ENCODE measurements at places on chromosomes 1 and 21.

DNA sequence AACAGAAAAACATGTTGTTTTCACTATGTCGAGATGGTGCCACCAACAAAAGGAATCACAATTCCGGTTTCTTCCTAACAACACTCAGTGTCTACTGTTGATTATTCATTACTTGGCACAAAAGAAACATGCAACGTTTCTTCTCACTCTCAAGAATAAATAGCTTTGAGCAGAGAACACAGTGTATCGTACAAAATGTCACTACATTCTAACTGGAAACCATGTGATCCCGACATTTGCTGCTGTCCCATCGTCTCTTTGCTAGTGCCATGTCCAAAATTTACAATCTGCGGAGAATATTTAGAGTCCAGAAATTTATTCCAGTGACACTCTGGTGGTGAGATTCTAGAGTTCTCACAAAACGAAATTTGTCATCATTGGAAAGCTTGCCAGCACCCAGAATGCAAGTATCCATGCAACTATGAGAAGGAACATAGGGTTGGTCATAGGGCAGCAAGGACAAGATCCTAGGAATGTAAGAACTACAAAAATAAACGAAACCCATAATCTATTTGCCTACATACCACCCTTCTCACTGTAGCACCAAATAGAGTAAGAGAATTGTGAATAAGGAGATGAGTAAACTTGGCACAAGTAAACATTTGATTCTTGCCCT is 505.1 kb downstream of the LTN1 start:
- no peak for DNase-seq

GRCh38 chr1:11659748-11660147 is 4.3 kb upstream of the FBXO6 start:
- no peak for DNase-seq

DNA sequence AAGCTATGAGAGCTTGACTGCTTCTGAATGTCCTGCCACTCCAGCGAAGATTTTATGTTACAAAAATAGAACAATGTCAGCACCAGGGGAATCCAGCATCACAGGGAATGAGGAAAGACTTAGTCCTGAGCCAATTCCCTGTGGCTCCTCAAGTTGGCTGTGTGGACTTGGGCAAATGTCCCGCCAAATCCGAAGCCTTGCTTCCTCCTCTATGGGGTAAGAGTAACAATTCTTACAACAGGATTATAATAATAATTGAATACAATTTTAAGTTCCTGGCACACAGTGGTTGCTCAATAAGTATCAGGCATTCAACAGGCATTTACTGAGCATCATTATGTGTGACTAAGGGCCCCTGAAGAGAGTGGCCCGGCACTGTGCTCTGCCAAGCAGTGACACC is 44.4 kb downstream of the STPG1 start:
- DNase-seq: no peak

GRCh38 chr1:216210081-216210480 is 213.2 kb downstream of the USH2A start:
- DNase-seq: peak; percentile 44

GRCh38 chr1:3785045-3785444 is 11.3 kb downstream of the LRRC47 start:
- no peak for DNase-seq

DNA sequence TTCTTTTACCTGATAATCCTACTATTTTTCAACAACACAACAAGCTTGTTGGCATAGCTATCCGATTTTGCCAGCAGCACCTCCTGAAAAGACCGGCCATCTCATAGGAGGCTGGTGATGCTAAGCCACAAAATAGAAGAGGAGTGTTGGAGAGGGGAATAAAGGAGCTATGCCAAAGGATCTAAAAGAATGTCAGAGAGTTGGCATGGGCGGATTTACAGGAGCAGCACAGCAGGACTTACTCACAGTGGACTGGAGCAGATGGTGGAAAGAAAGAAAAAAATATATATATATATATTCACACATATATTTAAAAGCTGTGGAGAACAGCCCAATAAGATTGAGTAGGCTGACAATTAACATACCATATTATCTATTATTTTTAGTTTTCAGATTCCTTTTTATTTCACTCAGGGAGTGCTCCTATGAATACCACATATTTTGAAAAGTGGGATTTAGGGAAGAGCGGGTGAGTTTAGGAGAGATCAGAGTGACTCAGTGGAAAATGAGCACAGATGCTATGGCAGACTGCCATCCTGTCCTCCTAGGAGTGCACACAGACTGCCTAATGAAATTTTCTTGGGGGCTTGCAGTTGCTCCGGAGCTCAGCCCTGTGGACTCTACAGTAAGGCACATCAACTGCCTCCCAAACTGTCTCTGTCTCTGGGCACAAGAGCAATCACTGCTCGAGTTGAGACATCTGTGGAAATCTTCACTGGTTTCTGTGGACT is 394.4 kb upstream of the CHRM3 start:
- no peak for DNase-seq

DNA sequence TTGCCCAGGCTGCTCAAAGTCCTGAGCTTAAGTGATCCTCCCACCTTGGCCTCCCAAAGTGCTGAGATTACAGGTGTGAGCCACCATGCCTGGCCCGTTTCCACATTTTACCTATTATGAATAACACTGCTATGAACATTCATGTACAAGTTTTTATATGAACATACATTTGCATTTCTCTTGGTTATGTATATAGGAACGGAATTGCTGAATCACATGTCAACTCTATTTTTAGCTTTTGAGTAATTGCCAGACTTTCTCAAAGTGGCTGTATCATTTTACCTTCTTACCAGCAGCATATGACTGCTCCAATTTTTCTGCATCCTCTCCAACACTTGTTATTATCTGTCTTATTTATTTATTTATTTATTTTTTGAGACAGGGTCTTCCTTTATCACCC is 2.7 kb downstream of the SPATA21 start:
- DNase-seq: no peak

DNA sequence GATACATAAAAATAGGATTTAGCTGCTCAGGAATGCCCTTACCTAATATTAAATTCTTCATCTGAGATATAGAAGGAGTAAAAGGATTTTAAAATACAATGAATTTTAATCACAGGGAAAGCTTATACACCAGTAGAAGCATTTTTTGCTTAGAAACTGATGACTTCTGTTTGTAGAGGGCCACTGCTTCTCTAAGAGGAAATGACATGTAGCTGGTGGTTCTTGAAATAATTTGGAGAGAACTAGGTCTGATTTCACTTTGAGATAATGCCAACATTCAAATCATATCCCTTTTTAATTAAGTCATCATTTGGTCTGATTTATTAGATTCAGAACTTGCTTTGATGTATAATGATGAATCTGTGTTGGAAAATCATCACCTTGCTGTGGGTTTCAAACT is 166.6 kb upstream of the SGIP1 start:
- no peak for DNase-seq

DNA sequence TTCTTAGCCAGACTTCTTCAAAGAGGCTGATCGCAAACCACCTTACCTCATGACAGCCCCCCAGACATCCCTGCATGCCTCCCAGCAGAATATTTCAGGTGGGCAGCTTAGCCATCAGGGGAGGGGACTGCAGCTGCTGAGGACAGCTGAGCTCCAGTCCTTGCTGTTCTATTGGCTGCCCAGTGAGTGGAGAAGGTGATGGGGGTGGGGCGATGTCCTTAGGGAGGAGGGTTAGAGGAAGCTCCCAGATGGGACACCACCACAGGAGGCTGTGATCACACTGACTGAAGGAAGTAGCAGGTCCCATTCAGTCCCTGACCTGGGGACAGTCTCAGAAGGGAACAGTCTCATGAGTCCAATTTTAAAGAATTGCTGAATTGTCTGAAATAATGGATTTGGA is 38.3 kb downstream of the GJA5 start:
- DNase-seq: no peak

- DNase-seq: no peak
Observed at GRCh38 chr1:151720554-151720953, 768 bp upstream of the RIIAD1 start.

DNA sequence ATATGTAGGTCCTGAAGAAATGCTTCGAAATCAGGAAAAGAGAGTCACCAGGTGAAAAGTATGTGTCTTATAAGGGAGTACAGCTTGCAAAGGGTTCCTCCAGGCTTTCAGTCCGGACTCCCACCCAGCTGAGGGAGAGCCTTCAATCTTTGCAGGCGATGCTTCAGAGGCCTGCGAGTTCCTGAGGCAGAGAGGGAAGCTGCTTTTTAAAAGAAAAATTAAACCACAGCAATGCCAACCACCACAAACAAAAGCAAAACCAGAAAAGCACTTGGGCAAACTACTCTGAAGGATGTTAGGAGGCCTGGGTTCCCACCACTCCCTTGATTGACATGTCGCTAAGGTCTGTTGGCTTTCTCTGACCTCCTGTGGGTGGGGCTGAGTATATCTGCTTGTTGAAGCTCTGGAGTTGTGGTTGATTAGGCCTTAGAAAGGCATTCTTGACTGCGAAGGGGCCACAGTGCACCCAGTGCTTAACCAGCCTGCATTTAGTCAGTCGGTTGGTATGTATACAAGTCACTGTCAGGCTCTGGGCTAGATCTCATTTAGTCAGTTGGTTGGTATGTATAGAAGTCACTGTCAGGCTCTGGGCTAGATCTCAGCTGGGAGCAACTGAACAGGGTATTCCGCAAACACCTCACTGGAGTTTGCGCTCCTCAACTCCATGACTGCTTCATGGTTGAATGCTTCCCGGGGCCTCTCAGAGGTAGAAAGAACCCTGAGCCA is 1.2 kb downstream of the NIPAL3 start:
- DNase-seq: peak; percentile 99

GRCh38 chr1:232510367-232511110 is 119.4 kb downstream of the SIPA1L2 start:
- no peak for DNase-seq

- DNase-seq: no peak
Observed at GRCh38 chr1:62285440-62285839, 33.8 kb downstream of the KANK4 start.

DNA sequence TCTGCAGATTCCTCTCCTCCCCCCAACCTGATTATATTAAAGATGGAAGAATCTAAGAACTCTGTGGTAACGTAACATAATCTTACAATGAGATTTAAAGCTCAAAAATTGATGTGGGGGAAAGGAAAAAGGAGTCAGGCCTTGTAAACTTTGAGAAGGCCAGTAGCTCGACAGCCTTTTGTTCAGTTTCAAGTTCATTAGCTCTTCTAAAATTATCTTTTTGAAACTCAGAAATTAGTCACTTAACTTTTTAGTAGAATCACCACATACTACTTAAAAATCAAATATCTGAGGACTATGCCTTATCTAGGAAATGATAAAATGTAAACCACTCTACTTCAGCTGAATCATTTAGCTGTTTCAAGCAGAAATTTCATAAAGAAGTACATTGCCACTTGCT is 996.2 kb downstream of the AMY1C start:
- no peak for DNase-seq

GRCh38 chr1:50705699-50706098 is 254.4 kb downstream of the FAF1 start:
- DNase-seq: no peak

GRCh38 chr1:59173721-59174120 is 123.2 kb upstream of the FGGY start:
- DNase-seq: peak; percentile 88

- DNase-seq: peak; percentile 84
Observed at GRCh38 chr1:209823143-209824041, 4.4 kb upstream of the UTP25 start.

DNA sequence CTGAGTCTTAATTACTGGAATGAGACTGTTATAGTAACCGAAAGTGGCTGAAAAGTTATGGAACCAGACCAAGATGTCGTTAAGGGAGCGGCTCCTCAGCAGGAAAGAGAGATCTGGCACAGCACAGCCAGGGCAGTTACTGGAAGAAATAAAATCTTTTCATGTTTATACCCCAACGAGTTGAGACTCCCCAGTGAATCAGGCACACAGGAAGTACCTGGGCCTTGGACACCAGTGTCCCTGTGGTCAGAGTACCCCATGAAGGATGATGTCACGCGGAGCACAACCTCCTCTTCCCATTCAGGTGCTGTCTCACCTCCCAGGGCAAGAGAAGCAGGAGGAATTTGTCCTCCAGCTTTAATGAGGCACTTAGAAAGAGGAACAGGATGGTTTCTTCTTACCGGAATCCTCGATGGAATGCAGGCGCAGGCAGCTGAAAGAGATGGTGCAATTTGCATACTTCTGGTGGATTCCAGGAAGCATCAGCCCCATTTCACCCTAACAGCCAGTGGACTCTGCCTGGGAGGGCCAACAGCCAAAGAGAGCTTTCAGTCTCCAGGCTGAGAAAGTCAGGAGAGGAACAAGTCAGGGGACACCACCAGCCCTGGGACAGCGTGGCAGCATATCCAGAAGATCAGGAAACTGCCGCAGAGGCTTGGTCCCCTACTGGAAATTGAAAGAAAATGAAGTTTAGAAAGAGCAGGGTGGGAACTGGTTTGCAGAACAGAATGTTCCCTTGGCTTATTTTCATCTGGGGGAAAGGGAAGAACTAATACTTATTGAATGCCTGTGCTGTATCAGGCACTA is 35.9 kb upstream of the CTTNBP2NL start:
- peak; percentile 78 for DNase-seq

- peak; percentile 86 for DNase-seq
Observed at GRCh38 chr1:52237430-52237829, 95.5 kb downstream of the ZFYVE9 start.

DNA sequence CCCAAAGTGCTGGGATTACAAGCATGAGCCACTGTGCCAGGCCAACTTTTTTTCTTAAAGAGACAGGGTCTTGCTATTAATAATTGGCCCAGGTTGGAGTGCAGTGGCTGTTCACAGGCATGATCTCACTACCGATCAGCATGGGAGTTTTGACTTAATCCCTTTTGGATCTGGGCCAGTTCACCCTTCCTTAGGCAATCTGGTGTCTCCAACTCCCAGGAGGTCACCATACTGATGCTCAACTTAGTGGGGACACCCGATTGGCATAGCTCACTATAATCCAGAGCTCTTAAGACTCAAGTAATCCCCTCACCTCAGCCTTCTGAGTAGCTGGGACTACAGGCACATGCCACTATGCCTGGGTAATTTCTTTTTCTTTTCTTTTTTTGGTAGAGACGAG is 64.2 kb upstream of the SCYL3 start:
- DNase-seq: no peak

DNA sequence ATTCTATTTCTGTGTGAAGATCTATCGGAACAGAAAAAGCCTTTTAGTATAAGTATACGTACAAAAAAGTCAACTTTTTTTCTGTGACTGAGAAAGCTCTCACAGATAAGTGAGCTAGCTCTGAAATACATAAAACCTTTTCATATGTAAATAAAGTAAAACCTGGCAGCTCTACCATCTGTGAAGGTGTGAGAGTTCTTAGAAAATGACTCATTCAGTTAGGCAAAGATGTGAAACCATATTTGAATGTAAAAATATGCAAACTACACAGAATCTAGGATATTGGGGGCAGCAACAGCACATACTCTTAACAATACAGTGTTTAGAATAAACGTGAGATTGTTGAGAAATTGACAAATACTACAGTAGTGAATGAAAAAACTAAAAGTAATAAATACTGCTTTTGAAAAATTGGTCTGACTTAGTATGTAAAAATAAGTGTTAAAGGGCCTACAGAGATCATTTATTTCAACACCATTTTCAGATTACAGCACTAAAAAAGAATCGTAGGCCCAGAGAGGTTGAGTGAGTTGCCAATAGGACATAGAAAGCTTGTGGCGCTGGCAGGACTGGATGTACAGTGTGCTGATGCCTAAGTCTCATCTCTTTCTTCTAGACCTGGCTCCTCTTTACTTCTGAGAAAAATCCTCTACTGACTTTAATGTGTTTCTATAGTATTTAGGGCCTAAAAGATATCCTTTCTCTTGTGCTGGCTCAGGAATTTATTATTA is 19.8 kb downstream of the ATP6V1G3 start:
- no peak for DNase-seq
